Activated CD8-positive, alpha-beta memory T cell treated with anti-CD3 and anti-CD28 coated beads for 4 hours (primary cell): ENCODE measurements at places on chromosomes 6 and 20.
A peak's percentile ranks its signal among the peaks of the same experiment; 100 is the strongest.

GRCh38 chr20:63442100-63442493, 30.4 kb downstream of the KCNQ2 start:
- peak; percentile 27 for DNase-seq

DNA sequence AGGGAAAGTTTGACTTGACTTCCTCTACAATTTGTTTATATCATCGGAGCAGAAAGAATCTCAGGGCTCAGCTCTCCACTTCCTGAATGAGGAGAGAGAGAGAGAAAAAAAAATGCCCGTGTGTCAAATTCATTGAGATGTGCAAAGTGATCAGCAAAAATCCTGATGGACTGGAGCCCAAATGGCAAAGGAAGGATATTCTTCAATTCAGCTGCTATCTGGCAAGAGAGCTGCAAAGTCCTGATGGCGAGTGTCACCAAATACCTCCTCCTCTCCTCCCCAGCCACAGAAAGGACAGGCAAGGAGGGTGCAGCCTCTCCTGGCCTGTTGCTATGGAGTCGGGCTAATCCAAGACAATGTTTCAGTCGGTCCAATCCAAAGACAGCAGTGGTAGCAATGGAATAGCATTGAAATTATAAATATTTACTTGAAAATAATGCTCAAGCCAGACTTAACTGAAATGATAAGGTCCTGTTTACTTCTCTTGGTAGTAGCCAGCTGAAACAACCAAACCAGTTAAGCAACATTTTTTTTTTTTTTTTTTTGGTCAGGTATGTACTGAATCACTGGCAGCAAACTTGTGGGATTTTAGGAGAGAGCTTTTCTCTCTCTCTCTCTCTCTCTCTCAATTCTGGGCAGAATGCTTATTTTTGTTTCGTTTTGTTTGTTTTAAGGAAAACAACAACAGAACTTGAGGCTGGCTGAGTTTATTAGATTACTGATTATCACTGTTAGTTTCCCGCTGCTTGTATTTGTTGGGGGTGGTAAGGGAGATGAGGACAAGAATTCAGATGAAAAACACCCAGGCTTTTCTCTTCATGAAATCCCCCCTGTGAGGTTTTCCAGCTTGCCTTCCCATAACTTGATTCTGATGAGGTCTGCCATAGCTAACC, 204.2 kb downstream of the BCAS1 start:
- DNase-seq, result no peak

DNA sequence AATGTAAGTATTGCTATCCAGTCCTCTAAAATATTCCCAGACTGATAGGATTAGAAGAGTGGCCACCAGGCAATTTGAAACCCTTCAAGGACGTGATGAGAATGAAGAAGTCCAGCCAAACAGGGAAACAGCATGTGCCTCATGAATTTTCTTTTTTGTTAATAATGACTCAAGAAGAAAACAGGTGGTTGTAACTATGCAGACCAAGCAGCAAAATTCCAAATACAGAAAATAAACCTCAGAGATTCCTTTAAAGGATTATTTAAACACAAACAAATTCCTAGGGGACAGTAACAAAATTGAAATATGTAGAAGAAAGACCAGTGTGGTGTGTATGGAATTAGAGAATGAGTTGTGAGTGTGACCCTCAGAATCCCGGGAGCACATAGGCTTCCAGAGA, 239.2 kb downstream of the KCNQ5 start:
- DNase-seq, result no peak

- no peak for DNase-seq
Measured at GRCh38 chr20:15618110-15618509, 955.1 kb downstream of the KIF16B start.

GRCh38 chr20:43900496-43900895, 14.2 kb upstream of the TOX2 start:
- no peak for DNase-seq

DNA sequence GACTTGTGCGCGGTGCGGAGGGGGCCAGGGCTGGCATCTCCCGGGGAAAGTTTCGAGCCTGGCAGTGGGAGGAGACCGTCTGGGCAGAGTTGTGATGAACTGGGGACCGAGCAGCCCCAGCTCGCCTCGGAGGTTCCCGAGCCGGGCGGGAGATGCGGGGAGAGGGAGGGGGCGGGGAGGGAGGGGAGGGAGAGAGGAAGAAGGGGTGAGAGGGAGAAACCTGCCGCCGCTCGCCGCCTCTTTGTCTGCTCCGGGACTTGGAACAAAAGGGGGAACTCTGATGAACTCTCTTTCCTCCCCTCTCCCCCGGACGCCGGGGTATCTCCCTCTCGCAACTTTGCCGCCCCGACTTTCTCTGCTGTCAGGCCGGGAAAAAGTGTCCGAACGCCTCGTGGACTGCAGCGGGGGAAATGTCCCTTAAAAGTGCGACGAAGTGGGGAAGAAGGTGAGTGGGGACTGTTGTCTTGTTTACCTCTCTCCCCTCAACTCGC, 72.7 kb downstream of the SOX4 start:
- no peak for DNase-seq

- no peak for DNase-seq
Measured at GRCh38 chr20:64254156-64254555, 1.4 kb upstream of the PCMTD2 start.

DNA sequence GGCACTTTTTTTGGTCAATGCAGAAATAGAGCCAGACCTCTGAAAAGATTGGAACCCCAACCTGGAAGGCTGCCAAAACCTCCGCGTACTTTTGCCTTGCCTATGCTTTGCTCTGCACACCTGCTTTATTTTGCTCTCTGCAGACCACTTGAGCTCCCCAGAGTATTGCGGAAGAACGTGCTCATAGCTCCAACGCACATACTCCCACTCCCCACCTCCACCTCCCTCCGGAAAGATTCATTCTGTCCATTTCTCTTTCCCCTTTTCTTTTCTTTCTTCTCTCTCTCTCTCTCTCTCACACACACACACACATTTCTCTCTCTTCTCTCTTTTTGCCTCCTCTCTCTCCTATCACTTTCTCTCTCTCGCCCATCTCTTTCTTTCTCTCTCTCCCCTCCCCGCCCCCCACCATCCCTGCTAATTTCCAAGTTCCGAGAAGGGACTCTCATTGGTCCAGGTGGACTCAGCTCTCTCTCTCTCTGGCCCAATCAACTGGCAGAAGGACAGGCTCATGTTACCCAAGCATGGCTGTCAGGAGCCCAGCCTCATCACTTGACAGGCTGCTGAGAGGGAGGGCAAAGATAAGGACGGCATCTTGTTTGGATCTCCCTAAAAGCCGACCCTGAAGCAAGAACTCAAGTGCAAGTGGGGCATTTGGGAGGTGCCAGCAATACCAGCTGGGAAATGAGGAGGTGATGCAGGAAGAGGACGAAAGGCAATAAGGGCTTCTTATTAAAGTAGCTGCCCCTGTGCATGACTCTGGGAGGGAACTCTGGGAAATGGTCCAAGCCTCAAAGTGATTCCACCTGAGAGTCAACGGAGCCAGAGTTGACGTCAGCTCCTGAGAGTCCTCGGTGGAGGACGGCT, 246.1 kb downstream of the LY86 start:
- DNase-seq, result no peak

DNA sequence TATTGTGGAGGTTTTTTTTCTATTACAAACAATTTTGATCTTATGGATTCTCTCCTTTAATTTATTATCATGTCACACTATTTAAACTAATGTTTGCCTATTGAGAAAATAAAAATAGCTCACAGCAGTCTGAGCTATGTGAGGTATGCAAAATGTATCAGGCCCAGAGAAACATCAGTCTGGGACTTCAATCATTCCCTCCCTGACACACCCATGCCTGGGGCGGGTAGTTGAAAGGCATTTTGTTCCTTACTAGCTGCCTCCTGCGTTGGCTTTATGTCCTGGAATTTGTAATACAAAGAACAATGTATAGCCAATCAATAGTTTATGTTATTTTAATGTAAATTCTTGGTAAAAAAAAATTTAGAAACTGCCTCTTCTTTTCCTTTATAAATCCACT, 403.3 kb downstream of the EPM2A start:
- no peak for DNase-seq

- no peak for DNase-seq
Measured at GRCh38 chr6:130676773-130677144, 150.4 kb upstream of the SMLR1 start.

DNA sequence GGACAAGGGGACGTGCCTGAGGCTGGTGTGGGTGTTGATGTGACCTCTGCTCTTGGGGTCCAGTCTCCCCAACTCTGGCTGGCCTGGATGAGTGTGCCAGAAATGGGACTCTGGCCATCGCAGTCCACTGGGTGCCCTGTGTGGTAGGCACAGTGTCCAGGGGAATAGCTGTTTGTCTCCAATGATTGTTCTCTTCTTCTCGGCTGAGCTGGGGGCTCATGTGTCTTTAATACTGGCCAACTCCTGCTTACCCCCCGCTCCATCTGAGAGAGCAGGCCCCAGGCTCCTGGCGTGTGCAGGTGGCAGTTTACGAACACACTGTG, 45.0 kb downstream of the RBM38 start:
- DNase-seq, result no peak
